T-helper 2 cell treated with Interferon-gamma antibody and Interleukin-4, amounts not matched to agents 5 μg/mL and 100 μg/mL, for 36 hours (primary cell): ENCODE measurements at places on chromosomes 16 and 17.

DNA sequence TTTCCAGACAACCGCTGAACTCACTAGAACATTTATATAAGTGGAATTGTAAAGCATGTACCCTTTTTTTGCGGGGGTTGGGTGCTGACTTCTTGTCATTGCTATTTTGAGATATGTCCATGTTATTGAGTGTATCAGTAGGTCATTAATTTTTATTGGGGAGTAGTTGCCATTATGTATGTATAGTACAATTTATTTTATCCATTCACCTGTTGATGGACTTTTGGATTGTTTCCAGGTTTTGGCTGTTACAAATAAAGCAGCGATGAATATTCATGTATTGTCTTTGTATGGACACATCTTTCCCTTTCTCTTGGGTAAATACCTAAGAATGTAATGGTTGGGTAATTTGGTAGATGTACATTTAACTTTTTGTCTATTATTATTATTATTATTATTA is 12.7 kb downstream of the NFATC3 start:
- no peaks in the 10 kb centered on the region for H3K27me3 ChIP-seq
- no peak overlapping the region for H3K4me3 ChIP-seq
- no peak for DNase-seq
- peaks cover 52% of the 10 kb centered on the region for H3K4me1 ChIP-seq
- H3K36me3 ChIP-seq, result peaks cover 32% of the 10 kb centered on the region
- no peak overlapping the region for H3K27ac ChIP-seq

DNA sequence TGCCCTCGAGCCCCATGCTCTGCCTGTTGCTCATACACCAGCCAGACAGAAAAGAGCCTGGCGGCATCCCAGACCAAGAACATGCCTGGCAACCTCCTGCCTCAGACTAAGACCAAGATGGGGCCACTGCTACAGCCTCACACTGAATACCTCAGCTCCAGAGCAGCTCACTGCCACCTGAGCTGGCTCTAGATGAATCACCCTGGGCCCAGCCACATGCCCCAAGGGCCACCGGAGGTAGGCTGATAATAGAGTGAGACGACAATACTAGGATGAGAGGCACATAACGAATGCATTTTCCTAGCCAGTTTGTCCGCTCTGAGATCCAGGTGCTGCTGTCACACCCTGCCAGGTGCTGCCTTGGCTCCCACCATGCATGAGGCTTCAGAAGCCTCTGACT is 13.0 kb downstream of the PIP4K2B start:
- H3K4me3 ChIP-seq, result no peak overlapping the region
- DNase-seq, result no peak
- H3K36me3 ChIP-seq, result peaks cover 25% of the 10 kb centered on the region

DNA sequence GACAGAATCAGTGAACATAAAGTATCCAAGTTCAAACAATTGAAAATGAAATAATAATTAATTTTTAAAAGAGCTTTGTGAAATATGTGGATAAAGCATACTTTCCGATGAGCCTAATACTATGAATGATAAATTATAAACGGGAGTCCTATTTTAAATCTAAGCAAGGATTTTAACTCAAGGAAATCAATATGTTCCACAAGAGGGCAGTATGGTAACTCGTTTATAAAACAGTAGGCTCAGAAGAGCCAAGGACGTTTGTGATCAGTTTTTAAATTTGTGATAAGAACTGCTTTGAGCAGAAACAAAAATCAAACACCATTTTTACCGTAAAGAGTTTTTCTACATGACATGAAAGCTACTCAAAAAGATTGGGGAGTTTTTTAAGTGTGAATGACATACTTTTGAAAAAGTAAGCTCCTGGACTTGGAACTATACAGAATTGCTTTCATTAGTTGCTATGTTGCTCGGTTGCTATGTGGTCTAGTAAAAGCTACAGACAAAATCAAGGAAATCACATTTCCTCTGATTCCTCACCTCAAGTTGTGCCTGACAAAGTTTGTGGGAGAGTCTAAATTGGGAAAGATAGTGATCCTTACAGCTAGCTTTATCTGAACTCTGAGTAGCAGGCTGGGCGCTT is 11.8 kb upstream of the TEKT1 start:
- peaks cover 22% of the 10 kb centered on the region for H3K4me1 ChIP-seq
- H3K27ac ChIP-seq, result no peak overlapping the region
- no peak for DNase-seq
- H3K27me3 ChIP-seq, result peaks cover 45% of the 10 kb centered on the region

GRCh38 chr16:58418601-58419000 is 26.3 kb downstream of the GINS3 start:
- DNase-seq, result no peak
- H3K4me1 ChIP-seq, result no peaks in the 10 kb centered on the region
- H3K36me3 ChIP-seq, result no peaks in the 10 kb centered on the region
- H3K27me3 ChIP-seq, result peaks cover 6% of the 10 kb centered on the region

DNA sequence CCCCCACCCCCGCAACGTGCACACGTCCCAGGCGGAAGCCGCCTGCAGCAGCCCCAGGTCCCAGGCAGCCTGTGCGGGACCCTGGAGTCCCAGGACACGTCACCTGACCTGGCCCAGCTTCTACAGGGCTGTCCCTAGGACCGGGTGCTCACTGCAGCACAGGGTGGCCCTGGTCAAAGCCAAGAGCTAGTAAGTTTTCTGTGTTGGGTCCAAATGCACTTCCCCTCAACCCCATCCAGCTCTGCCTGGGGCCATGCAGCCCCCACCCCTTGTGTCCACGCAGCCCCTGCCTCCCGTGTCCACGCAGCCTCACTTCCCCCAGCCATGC is 22.1 kb upstream of the PVALEF start:
- no peaks in the 10 kb centered on the region for H3K27me3 ChIP-seq
- H3K36me3 ChIP-seq, result no peaks in the 10 kb centered on the region
- no peaks in the 10 kb centered on the region for H3K4me1 ChIP-seq
- no peak overlapping the region for H3K4me3 ChIP-seq

GRCh38 chr17:27974045-27974436 is 68.4 kb upstream of the NLK start:
- peaks cover 3% of the 10 kb centered on the region for H3K27me3 ChIP-seq
- no peak overlapping the region for H3K4me3 ChIP-seq
- DNase-seq, result no peak
- H3K36me3 ChIP-seq, result no peaks in the 10 kb centered on the region
- no peak overlapping the region for H3K27ac ChIP-seq
- H3K4me1 ChIP-seq, result no peaks in the 10 kb centered on the region

- DNase-seq, result no peak
- peaks cover 43% of the 10 kb centered on the region for H3K4me1 ChIP-seq
- H3K27ac ChIP-seq, result no peak overlapping the region
- peak overlapping the region; percentile 8 for H3K4me3 ChIP-seq
- H3K27me3 ChIP-seq, result peaks cover 12% of the 10 kb centered on the region
Measured at GRCh38 chr17:2799653-2800052, 3.4 kb downstream of the RAP1GAP2 start.

GRCh38 chr16:1871974-1872635 is at the start of gene MEIOB:
Gene MEIOB (minus strand): TSS chr16:1872164. CDS start chr16:1868175, 3,989 bp downstream.
- no peak for DNase-seq
- H3K36me3 ChIP-seq, result no peaks in the 10 kb centered on the region
- no peaks in the 10 kb centered on the region for H3K4me1 ChIP-seq
- no peak within 1 kb of the TSS for H3K27ac ChIP-seq
- peak within 1 kb of the TSS; percentile 56 for H3K4me3 ChIP-seq

DNA sequence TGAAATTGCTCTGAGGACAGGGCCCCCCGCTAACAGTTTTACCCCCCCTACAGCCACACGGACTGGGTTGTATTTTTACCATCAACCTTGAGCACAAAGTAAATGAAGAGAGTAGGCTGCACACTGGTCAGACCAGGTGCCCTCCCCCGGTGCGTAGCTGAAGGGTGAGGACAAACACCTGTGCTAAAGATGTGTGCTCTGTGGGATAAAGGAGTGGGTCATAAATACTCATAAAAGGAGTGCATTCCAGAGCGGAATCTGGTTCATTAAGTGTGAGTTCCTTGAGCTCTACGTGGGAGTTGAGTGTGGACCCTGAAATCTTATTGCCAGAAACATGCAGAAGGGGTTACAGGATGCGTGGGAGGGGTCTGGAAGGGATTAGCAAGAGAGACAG is 217.0 kb downstream of the CCDC182 start:
- no peak overlapping the region for H3K4me3 ChIP-seq
- peaks cover 23% of the 10 kb centered on the region for H3K4me1 ChIP-seq
- H3K27ac ChIP-seq, result no peak overlapping the region
- no peaks in the 10 kb centered on the region for H3K27me3 ChIP-seq
- no peaks in the 10 kb centered on the region for H3K36me3 ChIP-seq

- no peak for DNase-seq
- no peak overlapping the region for H3K27ac ChIP-seq
- H3K27me3 ChIP-seq, result no peaks in the 10 kb centered on the region
Measured at GRCh38 chr17:78038748-78039288, 80.3 kb downstream of the TNRC6C start.

GRCh38 chr17:41863074-41863848 is 2.0 kb downstream of the KLHL11 start:
- no peaks in the 10 kb centered on the region for H3K27me3 ChIP-seq
- H3K36me3 ChIP-seq, result peaks cover 21% of the 10 kb centered on the region
- peaks cover 30% of the 10 kb centered on the region for H3K4me1 ChIP-seq
- no peak overlapping the region for H3K4me3 ChIP-seq
- H3K27ac ChIP-seq, result no peak overlapping the region

GRCh38 chr17:30549864-30550511 is 72.8 kb downstream of the GOSR1 start:
- H3K4me1 ChIP-seq, result peaks cover 5% of the 10 kb centered on the region
- no peak for DNase-seq
- H3K36me3 ChIP-seq, result no peaks in the 10 kb centered on the region

DNA sequence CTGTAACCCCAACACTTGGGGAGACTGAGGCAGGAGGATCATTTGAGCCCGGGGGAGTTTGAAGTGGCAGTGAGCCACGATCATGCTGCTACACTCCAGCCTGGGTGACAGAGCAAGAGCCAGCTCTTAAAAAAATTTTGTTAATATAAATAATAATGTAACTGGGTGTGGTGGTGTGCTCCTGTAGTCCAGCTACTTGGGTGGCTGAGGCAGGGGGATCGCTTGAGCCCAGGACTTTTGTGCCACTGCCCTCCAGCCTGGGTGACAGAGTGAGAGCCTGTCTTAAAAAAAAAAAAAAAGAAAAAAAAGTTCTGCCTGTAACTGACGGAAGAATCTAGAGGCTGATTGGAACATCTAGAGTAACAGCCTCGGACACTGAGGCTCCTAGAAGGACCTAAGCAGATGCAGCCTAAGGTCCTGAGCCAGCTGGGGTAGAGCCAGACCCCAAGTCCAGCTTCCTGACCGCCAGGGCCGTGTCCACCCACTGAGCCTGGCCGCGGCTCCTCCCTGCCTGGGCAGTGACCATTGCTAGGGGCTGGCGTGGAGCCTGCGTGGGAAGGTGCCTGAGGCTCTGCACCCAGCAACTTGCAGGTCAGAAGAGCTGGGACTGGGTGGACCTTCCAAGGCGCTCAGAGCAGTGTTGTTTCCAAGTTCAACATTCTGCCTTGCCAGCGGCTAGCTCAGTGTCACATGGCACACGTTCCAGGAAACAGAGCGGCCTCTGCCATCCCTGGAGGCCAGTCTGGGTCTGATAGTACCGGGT is 209.4 kb upstream of the CIBAR2 start:
- no peaks in the 10 kb centered on the region for H3K27me3 ChIP-seq
- H3K4me3 ChIP-seq, result no peak overlapping the region
- DNase-seq, result no peak
- no peaks in the 10 kb centered on the region for H3K4me1 ChIP-seq

DNA sequence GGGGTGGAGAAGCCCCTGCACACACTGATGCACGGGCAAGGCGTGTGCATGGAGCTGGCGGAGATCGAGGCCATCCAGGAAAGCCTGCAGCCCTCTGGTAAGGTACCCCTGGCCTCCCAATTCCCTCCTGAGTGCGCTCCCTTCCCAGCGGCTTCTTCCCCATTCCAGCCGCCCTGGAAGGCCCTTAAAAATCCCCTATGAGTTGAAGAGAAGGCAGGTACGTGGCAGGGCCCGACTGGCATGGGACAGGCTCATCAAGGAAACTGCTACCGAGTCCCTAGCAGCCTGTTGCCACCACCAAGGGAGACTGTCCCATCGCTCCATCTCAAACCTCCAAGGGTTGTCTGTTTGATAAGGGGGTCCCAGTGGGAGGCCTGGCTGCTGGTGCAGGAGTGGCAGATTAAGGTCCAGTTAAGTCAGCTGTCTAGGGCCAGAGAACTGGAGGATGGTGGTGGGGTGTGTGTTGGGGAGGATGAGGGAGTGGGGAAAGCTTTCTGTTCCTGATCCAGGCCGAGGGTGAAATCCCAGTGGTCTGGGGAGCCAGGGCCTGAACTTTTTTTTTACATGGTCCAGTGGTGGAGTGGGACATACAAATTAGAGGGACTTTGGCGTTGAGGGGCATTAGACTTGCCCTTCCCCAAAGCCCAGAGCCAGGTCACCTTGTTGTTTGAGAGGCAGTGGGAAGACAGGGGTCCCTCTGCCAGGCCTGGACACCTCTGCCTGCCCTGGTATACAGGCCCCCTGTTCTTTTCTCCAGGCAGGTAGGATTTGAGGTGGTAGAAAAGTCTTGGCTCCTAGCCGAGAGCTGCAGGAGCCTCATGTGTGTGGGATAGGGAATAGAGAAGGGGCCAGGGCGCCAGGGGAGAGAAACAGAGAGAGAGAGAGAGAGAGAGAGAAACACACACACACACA is 994 bp downstream of the IGFBP4 start:
- peaks cover 2% of the 10 kb centered on the region for H3K27me3 ChIP-seq
- peaks cover 46% of the 10 kb centered on the region for H3K4me1 ChIP-seq
- H3K4me3 ChIP-seq, result peak overlapping the region; percentile 88
- H3K36me3 ChIP-seq, result peaks cover 19% of the 10 kb centered on the region
- peak overlapping the region; percentile 90 for H3K27ac ChIP-seq
- DNase-seq, result peak; percentile 24

DNA sequence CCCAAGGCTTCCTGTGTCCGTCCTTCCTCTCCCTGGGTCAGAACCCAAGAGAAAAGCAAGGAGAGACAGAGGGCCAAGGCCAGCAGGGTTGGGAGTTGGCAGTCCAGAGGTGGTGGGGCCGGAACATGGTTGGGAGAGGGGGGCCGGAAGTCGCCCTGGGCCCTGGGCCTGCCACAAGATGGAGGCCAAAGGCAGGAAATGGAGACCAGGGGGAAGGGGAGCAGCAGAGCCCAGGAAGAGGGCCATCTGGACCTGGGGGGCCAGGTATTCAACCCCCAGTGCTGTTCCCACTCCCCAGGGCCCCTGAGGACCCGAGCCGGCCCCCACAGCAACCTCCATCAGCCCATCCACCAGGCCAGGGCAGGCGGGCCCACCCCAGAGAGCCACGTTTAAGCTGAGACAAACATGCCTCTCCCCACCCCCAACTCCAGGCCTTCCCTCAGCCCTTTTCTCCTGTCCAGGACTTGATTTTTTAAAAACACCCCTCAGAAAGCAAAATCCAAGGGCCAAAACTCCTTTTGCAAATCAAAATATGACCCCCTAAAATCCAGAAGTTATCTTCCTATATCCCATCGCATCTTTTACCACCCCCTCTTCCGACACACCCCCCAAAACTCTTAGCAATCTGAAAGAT is 4.4 kb upstream of the BCL6B start:
- no peaks in the 10 kb centered on the region for H3K27me3 ChIP-seq
- peak overlapping the region; percentile 10 for H3K4me3 ChIP-seq
- peak overlapping the region; percentile 99 for H3K27ac ChIP-seq
- H3K36me3 ChIP-seq, result peaks cover 35% of the 10 kb centered on the region
